ENCODE measurements at places on chromosomes 5 and 9. TPM values are rescaled to one million over a fixed set of nuclear protein-coding genes. Genes with fewer than 3 reads are reported as not detected.

GRCh38 chr9:114001794-114002261 lies 76.3 kb downstream of the AMBP start:
- no peak for DNase-seq
- H3K4me1 ChIP-seq = no peaks in the 10 kb centered on the region
- no peaks in the 10 kb centered on the region for H3K27me3 ChIP-seq
- no peaks in the 10 kb centered on the region for H3K36me3 ChIP-seq

GRCh38 chr9:101212661-101213060 lies 172.1 kb downstream of the BAAT start:
- H3K27ac ChIP-seq = no peak overlapping the region
- no peak for DNase-seq
- no peaks in the 10 kb centered on the region for H3K36me3 ChIP-seq
- H3K27me3 ChIP-seq = no peaks in the 10 kb centered on the region
- no peaks in the 10 kb centered on the region for H3K4me1 ChIP-seq

Gene GABBR2
- total RNA-seq = not detected

GRCh38 chr5:59832577-59833301 lies 60.8 kb downstream of the PDE4D start:
- H3K36me3 ChIP-seq = no peaks in the 10 kb centered on the region
- no peak for DNase-seq
- no peak overlapping the region for H3K4me3 ChIP-seq
- H3K27ac ChIP-seq = no peak overlapping the region

Gene CRAT
- total RNA-seq = 12.5 TPM

DNA sequence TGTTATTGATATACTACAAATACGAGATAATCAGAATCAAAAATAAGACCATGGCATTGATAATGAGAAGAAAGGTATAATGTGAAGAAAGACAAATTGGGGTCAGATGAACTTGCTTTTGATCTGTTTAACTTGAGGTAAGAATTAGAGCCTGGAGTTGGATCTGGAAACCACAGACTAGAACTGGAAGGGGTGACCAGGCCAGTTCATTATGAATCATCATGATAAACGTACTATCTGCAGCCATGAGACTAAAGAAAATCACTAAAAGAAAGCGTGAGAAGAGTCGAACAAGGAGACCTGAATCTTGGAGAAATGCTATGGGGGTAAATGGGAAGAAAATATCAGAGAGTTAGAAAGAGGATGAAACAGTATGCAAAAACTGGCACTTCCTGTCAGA lies 967.5 kb downstream of the NR2F1-AS1 start:
- no peak overlapping the region for H3K4me3 ChIP-seq
- H3K27ac ChIP-seq = no peak overlapping the region
- H3K27me3 ChIP-seq = no peaks in the 10 kb centered on the region
- DNase-seq = no peak
- H3K4me1 ChIP-seq = no peaks in the 10 kb centered on the region

DNA sequence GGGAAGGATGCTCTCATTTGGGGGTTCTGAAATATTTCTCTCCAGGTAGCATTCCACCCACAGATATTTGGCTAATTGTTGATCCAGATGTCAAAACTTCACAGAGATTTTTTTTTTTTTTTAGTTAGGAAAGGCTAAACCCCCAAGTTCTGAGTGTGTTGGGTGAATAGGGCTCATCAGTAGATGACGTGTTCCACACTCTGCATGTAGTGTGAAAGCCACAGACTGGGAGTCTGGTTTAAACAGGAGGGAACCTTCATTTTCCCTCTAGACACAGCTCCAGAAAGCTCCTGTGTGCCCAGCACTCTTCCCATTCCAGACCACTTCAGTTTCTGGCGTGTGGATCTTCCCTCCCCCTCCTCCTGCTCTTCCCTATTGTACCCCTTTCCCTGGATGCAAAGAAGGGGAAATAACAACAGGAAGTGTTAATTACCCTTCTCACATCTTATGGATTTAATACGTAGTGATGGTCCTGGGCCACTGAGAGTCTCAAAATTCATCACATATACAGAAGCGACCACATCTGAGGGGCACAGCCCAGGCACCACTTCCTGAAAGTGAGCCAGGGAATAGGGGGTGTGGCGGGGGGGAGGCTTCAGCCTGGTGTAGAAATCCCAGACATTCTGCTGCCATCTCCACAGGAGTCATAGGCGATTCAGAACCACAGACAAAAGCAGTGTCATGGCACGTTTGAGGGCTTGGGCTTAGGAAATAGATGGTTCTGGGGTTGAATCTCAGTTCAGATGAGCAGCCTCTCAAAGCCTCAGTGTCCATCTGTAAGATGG lies 65.1 kb downstream of the DAP start:
- DNase-seq = no peak
- H3K4me3 ChIP-seq = no peak overlapping the region
- H3K4me1 ChIP-seq = no peaks in the 10 kb centered on the region
- H3K36me3 ChIP-seq = no peaks in the 10 kb centered on the region
- no peaks in the 10 kb centered on the region for H3K27me3 ChIP-seq

Gene PCDHB10
- total RNA-seq = not detected

Gene PRDM9
- not detected for total RNA-seq

DNA sequence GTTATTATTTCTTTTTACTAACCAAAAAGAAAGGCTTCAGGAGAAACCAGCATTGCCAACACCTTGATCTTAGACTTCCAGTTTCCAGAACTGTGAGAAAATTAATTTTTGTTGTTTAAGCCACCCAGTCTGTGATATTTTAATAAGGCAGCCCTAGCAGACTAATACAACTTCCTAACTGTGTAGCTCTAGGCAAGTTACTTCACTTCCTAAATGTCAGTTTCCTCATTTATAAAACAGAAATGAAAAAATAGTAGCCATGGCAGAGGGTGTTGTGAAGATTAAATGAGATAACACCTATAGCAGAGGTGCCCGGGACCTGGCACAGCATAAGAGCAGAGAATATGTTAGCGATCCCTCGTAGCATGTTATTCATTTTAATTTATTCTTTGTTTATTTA lies 66.6 kb upstream of the HAND1 start:
- H3K27me3 ChIP-seq = no peaks in the 10 kb centered on the region
- no peaks in the 10 kb centered on the region for H3K36me3 ChIP-seq
- no peaks in the 10 kb centered on the region for H3K4me1 ChIP-seq
- no peak overlapping the region for H3K27ac ChIP-seq
- no peak for DNase-seq

Gene CYLC2
- total RNA-seq = not detected

DNA sequence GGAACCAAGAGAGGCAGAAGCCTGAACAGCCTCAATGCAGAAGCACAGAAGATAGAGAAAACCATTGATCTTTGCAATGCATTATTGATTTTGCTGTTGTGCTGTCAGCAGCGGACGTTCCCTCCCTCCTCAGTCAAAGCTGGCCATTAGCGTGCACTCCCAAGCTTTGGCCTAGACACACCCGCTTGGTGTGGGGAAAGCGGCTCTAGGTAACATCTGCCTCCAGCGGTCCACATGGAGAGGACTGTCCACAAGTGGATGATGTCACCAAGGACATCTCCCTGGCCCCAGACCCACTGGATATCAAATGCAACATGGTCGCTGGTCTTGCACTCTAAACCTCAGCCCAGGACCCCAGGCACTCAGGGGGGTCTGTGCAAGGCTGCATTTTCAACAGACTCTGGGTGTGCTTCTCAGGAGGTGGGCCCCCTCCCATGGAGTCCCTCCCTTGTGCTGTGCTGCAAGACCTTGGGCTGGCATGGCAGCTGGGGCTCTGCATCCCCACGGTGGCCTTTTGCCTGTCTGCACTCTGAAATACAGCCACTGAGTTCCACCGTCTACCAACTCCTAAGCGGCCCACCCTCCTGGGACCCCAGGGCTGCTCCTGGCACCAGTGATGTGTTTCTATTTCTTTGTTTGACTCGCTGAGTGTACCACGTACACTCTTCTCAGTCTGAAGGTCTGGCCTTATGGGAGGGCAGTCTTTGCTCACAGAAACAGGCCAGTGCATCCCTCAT lies 1.9 kb downstream of the SEMA4D start:
- peak overlapping the region; percentile 92 for H3K4me3 ChIP-seq
- no peaks in the 10 kb centered on the region for H3K36me3 ChIP-seq
- H3K4me1 ChIP-seq = peaks cover 85% of the 10 kb centered on the region
- DNase-seq = no peak
- H3K27me3 ChIP-seq = no peaks in the 10 kb centered on the region

GRCh38 chr5:176723440-176723839 lies 76.2 kb downstream of the TSPAN17 start:
- no peaks in the 10 kb centered on the region for H3K36me3 ChIP-seq
- DNase-seq = no peak
- no peaks in the 10 kb centered on the region for H3K27me3 ChIP-seq
- H3K27ac ChIP-seq = no peak overlapping the region
- H3K4me3 ChIP-seq = no peak overlapping the region

Gene HRCT1
- not detected for total RNA-seq

GRCh38 chr5:38184627-38185026 lies 73.7 kb upstream of the EGFLAM start:
- H3K27ac ChIP-seq = no peak overlapping the region
- H3K36me3 ChIP-seq = no peaks in the 10 kb centered on the region
- no peak for DNase-seq
- no peaks in the 10 kb centered on the region for H3K4me1 ChIP-seq
- no peaks in the 10 kb centered on the region for H3K27me3 ChIP-seq

GRCh38 chr9:105007143-105007542 lies 79.2 kb upstream of the ABCA1 start:
- no peak for DNase-seq
- no peak overlapping the region for H3K4me3 ChIP-seq
- H3K27ac ChIP-seq = no peak overlapping the region

- H3K4me1 ChIP-seq = no peaks in the 10 kb centered on the region
- H3K36me3 ChIP-seq = no peaks in the 10 kb centered on the region
- no peak for DNase-seq
- no peak overlapping the region for H3K4me3 ChIP-seq
Measured at GRCh38 chr9:68625559-68625958, 79.5 kb upstream of the PIP5K1B start.

DNA sequence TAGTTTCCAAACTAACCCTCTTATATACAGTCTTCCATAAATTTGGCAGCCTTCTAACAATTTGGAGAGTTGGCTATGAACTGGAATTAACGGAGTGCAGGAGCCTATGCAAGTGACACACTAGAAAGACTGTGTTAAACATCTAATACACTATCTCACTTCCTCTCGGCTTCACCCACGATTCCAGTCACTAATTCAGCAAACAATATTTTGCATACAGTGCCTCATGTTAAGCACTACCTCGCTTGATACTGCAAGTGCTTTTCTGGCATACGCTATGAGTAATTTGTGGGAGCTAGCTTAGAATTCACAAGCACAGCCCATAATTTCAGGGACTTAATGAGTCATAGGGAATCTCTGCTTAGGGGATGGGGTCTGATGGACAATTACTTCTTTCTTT lies 102.5 kb downstream of the ST8SIA4 start:
- no peak overlapping the region for H3K4me3 ChIP-seq
- no peaks in the 10 kb centered on the region for H3K27me3 ChIP-seq
- no peaks in the 10 kb centered on the region for H3K36me3 ChIP-seq
- no peaks in the 10 kb centered on the region for H3K4me1 ChIP-seq
- H3K27ac ChIP-seq = no peak overlapping the region
- no peak for DNase-seq

DNA sequence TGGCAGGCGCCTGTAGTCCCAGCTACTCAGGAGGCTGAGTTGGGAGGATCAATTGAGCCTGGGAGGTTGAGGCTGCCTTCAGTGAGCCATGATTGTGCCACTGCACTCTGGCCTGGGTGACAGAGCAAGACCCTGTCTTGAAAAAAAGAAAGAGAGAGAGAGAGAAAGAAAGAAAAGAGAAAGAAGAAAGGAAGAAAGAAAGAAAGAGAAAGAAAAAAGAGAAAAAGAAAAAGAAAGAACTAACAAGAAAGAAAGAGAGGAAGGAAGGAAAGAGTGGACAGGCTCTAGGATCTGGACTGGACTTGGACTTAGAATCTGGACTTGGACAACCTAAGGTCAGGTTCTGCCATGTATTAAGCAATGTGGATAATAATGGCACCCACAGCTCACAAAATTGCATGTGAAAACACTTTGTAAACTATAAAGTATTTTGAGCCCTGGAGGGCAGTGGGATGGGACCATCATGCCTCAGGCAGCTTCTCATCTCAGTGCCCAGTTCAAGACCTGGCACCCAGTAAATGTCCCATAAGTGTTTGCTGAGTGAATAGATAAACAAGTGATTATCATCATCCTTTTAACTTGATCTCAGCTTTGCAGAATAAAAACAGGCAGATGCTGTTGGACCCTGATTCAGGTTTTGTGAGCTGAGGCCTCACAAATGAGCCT lies 12.8 kb upstream of the PHF19 start:
- peak overlapping the region; percentile 96 for H3K27ac ChIP-seq
- H3K4me3 ChIP-seq = peak overlapping the region; percentile 72
- peak; percentile 50 for DNase-seq
- H3K36me3 ChIP-seq = no peaks in the 10 kb centered on the region
- H3K4me1 ChIP-seq = peaks cover 61% of the 10 kb centered on the region

DNA sequence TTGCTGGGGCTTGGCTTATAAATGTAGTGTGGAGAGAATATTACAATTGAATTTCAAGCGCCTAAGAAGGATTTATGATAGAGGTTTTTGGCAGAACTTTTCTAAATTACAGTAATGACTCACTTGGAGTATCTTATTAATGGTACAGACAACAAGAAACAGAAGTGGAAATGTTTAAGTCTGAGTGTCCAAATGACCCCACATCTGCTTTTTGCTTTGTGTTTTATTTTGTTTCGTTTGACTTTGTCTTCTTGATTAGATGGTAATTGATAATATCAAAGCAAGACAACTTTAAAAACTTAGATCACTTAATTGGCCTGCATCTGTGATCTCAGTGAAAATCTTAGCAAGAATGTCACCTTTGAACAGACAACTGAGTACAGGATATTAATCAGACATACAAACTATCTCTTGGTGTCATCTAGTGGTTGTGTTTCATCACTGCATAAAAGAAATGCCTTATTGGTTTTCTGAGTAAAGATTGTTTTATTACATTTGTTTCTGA lies 577.4 kb downstream of the ISL1 start:
- no peak for DNase-seq
- no peak overlapping the region for H3K4me3 ChIP-seq
- no peaks in the 10 kb centered on the region for H3K36me3 ChIP-seq
- no peak overlapping the region for H3K27ac ChIP-seq

- H3K36me3 ChIP-seq = peaks cover 14% of the 10 kb centered on the region
- no peaks in the 10 kb centered on the region for H3K27me3 ChIP-seq
- H3K27ac ChIP-seq = peak overlapping the region; percentile 95
- H3K4me1 ChIP-seq = peaks cover 73% of the 10 kb centered on the region
- H3K4me3 ChIP-seq = peak overlapping the region; percentile 92
Measured at GRCh38 chr5:151773951-151774350, 2.2 kb downstream of the G3BP1 start.

GRCh38 chr9:133669182-133669801 lies 33.1 kb downstream of the DBH start:
- DNase-seq = no peak
- no peak overlapping the region for H3K4me3 ChIP-seq
- no peaks in the 10 kb centered on the region for H3K27me3 ChIP-seq
- no peaks in the 10 kb centered on the region for H3K4me1 ChIP-seq

GRCh38 chr5:42919600-42919999 lies 107.9 kb upstream of the SELENOP start:
- H3K4me1 ChIP-seq = no peaks in the 10 kb centered on the region
- no peak for DNase-seq
- no peaks in the 10 kb centered on the region for H3K27me3 ChIP-seq
- no peak overlapping the region for H3K27ac ChIP-seq

GRCh38 chr5:122420091-122420490 lies 108.1 kb downstream of the SNCAIP start:
- H3K4me3 ChIP-seq = no peak overlapping the region
- H3K4me1 ChIP-seq = no peaks in the 10 kb centered on the region
- no peak overlapping the region for H3K27ac ChIP-seq
- no peaks in the 10 kb centered on the region for H3K27me3 ChIP-seq

- H3K27me3 ChIP-seq = no peaks in the 10 kb centered on the region
- peak overlapping the region; percentile 43 for H3K4me3 ChIP-seq
- H3K4me1 ChIP-seq = peaks cover 8% of the 10 kb centered on the region
- peak; percentile 31 for DNase-seq
Measured at GRCh38 chr5:14767735-14768507, 103.4 kb downstream of the OTULIN start.
